ENCODE measurements at places on chromosomes 5 and 9.

- no peak for DNase-seq
These were observed 33.6 kb upstream of the LARP1 start for GRCh38 chr5:154721481-154722058.

GRCh38 chr5:143737062-143737461 is 74.9 kb upstream of the HMHB1 start:
- DNase-seq = no peak

DNA sequence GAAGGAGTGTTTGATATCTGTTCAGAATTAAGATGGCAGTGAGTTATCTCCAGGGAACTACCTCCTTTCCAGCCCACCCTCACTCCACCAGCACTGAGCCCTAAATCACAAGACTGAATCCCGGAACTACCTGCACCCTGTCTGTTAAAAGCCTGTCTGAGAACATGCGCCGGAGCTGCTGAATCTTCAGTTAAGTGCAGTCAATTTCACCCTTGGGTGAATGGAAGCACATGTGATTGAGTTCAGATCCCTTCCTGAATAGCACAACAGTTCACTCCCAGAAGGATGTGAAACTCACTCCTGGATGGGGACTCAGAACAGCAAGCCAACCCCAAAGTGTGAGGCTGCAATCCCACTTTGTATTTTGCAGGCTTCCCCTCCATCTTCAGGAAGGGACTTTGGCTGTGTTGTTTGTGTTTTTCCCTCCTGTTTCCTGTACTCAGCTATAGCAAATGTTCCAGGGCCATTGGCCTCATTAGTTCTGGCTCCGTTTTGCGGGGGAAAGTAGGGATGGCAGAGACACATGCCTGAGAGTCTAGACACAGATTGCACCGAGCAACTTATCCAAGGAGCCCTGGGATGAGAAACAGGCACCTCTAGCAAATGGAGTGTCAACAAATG is 43.4 kb downstream of the DPYSL3 start:
- no peak for DNase-seq

GRCh38 chr5:149824120-149824519 is 94.0 kb downstream of the PPARGC1B start:
- DNase-seq = no peak

DNA sequence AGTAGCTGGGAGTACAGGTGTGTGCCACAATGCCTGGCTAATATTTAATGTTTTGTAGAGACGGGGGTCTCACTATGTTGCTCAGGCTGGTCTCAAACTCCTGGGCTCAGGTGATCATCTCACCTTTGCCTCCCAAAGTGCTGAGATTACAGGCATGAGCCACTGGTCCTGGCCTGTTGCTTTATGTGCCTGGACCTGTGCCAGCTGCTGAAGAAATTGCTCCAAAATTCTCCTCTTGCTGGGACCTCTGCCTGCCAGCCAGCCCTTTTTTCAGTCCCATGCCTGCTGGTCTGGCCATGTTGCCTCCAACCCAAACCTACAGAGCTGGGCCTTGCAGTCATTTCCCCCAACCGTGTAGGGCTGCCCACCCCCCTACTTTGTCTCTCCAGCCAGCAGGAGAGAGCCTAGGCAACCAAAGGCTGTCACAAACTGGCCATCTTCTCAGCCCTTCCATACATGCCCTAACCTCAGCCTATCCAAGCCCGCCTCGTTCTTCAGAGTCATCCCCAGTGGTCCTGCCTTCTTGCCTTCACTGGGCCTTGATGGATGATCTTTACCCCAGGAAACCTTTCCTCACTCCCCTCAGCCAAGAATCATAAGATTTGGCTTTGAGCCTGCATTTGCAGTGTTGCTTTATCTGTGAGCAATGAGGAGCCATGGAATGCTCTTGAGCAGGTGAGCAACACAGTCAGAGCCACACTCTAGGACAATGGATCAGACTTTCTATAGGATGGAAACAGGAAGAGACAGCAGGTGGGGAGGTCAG is 27.4 kb upstream of the SYNPO start:
- no peak for DNase-seq

GRCh38 chr9:105328872-105329718 is 84.6 kb downstream of the SLC44A1 start:
- DNase-seq = no peak

GRCh38 chr5:65952259-65952658 is 25.9 kb downstream of the ERBIN start:
- no peak for DNase-seq

DNA sequence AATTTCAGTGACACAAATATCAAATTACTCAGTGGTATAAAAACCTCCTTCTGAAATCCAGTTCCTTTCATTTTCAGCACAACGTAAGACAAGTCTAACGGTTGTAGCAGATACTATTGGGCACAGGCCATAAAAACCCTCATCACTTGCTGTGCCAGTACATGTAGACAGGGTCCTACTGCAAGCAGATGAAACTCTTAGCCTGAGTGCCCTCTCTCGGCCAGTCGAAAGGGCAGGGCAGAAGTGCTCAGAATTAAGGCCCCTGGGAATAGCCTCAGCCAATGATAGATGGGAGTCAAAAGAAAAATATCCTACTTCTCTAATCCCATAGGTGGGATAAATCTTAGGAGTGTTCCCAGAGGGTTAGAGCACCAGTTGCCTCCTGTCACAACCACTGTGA is 168.5 kb upstream of the FER start:
- no peak for DNase-seq

GRCh38 chr9:130576176-130576575 is 3.2 kb upstream of the FUBP3 start:
- no peak for DNase-seq

DNA sequence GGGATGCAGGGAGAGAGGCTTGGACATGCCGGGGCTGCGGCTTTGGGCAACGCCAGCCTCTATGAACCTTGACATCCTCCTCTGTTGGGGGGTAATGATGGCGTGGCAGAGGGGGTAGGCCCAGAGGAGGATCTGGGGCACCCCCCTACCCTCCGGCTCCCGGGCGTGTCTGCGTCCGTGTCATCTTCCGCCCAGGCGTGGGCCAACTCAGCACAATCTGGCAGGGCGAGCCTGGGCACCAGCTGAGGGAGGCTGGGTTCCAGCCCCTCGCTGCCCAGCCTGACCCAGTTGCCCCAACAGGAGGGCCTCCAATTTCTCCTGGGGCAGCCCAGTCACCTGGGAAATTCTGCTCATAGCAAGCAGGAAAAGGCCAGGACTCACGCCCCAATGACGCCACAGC is 62.9 kb upstream of the IL17B start:
- DNase-seq = no peak

DNA sequence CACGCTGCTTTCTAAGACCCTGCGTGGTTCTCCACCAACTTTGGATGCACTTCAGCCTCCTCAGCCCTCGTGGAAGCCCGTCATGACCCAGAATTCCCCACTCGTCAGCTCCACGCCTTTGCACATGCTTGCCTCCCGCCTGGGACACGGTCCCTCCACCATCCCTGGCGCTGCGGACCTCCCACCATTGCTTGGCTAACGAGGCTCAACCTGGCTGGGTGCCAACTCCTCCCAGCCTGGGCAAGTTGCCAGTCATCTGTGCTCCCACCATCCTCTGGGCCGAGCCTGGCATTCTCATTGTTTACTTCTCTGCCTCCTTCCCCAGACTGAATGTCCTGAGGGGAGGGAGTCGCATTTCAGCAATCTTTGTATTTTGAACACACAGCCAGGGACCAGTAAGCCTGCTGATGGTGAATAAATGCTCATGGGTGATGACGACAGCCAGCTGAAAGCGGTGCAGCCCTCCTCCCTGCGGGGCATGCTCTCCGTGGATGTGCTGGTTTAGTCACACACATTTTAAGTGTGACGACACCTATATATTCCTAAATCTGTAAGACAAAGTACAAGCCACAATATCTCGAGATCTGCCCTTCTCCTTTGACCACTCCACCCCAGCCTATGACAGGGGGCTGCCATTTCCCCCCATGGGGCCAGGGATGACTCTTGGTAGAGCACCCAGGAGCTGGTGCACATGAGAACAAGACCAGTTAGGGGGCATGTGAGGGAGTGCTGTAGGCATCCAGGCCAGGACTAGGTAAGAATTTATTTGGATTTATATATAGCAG is 37.6 kb downstream of the ANKRD33B start:
- no peak for DNase-seq

- DNase-seq = no peak
These were observed 349.0 kb upstream of the FAM174A start for GRCh38 chr5:100186181-100186580.

DNA sequence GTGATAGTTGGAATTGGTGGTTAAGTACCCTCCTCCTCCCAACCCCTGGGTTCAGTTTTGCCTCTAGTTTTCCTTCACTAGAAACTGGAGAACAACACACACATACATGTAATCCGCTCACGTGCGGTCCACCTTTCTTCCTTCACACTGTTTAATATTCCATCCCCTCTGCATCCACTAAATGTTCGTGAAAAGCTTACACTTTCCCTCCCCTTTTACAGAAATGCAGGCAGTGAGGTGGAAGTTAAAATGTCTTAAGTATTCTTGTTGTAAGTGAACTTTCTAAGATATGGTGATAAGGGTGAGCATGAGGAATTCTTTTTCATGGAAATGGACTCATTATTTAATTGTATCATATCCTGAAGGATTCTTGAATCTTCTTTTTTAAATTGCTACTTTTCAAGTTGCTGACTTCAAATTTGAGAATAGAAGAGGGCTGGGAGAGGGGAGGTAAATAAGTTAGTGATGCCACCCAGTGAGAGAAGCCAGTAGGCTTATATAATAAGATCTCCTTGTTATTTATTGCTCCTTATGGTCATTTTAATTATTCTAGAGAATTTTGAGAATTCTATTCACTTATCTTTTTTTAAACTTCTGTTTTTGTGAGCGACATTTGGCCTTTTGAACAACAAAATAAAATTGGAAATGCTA is 90.2 kb downstream of the TLE4 start:
- no peak for DNase-seq

DNA sequence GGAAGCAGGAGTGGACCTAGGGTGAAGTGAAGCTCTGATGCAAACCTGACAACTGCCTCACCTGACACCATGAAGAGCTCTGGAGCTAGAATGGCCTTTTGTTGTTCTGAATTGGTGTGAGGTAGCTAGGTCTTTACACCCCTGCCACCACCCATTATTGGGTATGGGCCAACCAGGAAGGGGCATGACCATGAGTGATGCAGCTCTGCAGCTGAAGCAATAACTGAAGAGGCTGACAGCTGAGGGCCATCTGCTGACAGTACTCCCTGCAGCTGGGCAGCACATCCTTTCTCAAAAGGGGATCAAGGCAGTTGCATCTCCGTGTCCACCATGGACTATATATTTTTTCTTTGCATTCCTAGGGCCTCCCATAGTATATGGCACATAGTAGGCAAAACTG is 87.0 kb upstream of the TLE1 start:
- no peak for DNase-seq

DNA sequence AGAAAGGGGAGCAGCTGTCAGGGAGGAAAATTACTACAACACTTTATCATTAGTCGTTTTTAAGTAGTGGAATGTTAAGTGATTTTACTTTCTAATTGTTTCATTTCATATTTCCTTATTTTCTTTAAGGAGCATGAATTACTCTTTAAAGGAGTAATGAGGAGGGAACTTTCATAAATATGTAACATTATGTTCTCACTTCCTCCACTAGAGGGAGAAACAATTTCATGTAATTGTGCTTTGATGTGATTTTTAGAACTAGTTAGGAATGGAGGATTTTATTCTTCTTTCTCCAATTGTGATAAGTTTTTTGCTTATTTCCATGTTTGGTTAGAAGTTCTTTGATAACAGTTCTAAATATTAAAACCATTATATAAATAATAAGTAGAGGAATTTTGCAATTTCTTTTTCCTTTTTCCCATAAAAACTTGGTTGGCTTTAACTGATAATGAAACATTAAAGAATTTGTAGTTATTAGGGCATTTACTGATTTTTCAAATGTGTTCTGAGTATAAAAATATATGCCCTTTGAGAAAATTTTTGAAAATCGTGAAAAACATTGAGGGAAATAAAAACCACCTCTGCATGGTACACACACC is 25.6 kb downstream of the CEP78 start:
- no peak for DNase-seq

DNA sequence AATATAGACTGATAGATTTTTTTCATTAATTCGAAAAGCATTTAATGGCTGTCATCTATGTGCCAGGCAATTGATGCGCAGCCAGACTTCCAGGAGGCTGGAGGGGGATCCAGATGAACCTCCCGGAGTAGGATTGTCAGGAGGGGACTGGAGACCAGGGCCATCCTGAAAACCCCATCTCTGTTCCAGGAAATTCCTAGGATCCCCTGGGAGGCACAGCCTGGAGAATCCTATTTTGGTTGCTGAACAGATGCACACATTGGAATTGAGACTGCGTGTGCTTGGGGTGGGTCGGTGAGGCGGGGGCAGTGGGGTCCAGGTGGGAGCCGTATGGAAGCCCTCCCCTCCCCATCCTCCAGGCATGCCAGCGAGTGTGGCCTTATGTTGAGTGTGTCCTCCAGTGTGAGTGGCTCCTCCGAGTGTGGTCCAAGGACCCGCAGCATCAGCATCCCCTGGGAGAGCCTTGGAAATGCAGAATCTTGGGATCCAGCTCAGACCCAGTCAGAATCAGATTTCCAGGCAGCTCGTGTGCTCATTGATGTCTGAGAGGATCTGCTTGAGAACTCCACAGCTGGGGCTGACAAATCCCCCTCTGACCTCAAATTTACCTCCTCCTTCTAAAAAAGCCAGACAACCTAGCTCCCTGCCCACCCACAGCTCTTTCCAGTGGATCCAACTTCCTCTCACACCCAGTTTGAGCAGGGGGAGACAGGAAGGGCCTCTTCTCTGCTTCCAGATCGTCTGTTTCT is 38.7 kb downstream of the ROPN1L start:
- DNase-seq = no peak

DNA sequence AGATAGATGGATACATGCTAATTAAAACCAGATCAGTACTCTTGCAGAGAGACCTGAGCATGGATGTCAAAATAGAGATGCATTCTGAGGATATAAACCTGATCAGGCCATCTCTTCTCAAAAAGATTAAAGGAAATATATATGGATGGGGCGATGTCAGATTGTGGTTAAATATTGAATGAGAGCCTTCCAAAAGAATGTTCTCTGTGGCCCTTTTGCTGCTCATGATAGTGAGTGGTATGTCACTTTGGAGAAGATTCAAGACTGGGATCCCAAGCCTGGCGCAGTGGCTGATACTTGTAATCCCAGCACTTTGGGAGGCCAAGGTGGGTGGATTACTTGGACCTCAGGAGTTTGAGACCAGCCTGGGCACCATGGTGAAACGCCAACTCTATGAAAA is 20.5 kb downstream of the ZNF131 start:
- DNase-seq = no peak

DNA sequence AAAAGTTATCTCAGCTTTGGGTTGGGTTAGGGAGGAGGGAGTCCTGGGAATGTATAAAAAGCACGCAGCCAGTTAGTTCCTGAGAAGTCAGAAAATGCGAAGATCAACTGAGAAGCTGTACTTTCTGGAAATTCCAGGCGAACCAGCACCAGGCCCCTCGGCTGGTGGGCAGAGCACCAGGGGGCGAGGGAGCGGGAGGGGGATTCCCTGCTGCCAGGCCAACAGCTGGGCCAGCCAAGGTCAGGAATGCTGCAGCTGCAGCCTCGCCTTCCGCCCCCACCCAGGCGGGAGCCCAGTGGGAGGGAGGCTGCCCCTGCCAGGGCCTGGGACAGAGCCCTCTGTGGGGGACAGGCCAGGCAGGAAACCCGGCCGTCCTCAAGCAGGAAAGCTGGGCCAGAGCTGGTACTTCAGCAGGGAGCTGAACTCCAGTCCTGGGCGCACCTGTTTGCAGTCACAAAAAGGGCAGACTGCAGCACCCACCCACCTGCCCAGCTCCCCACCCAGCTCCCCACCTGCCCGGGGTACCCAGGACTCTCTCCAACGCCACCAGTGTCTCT is 35.5 kb downstream of the VAV2 start:
- no peak for DNase-seq

Measured in activated CD4-positive, CD25-positive, alpha-beta regulatory T cell (primary cell).